CD4-positive, CD25-positive, alpha-beta regulatory T cell (primary cell): ENCODE measurements at places on chromosomes 12 and 14.

GRCh38 chr14:103890821-103891666 lies 37.2 kb upstream of the TDRD9 start:
- DNase-seq, result no peak

GRCh38 chr12:129049917-129050316 lies 196.6 kb downstream of the GLT1D1 start:
- DNase-seq, result no peak

DNA sequence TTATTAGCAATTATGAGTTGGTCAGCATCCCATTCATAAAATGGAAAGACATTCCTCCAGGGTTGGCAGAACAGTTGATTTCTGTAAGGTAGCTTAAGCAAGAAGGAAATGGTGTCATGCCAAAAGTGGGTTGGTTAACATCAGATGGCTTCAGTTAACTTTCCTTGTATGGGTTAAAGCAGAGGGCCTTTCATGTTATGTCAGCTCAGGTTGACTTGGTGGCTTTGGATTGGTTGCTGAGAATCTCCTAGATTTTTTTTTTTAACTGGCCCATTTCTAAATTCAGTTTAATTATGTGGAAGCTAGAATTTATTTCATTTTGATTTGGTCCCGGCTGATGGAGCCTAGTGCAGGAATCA lies 87.8 kb downstream of the BBS10 start:
- no peak for DNase-seq

DNA sequence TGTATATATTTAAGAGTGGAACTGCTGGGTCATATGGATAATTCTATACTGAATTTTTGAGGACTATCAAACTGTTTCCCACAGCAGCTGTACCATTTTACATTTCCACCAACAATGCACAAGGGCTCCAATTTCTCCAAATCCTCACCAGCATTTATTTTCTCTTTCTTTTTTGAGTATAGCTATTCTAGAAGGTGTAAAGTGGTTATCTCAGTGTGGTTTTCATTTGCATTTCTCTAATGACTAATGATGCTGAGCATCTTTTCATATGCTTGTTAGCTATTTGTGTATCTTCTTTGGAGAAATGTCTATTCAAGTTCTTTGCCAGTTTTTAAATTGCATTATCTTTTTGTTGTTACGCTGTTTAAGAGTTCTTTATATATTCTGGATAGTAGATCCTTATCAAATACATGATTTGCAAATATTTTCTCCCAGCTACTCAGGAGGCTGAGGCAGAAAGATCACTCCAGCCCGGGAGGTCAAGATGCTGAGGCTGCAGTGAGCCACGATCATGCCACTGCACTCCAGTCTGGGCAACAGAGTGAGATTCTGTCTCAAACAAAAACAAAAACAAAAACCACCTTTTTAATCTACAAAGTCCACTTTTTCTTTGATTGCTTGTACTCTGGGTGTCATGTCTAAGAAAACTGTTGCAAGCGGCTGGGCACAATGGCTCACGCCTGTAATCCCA lies 32.8 kb downstream of the GTF2A1 start:
- DNase-seq, result no peak

- DNase-seq, result no peak
Observed at GRCh38 chr12:87866578-87867292, 162.5 kb downstream of the C12orf50 start.

GRCh38 chr12:128114485-128114884 lies 152.5 kb upstream of the TMEM132C start:
- DNase-seq, result no peak

DNA sequence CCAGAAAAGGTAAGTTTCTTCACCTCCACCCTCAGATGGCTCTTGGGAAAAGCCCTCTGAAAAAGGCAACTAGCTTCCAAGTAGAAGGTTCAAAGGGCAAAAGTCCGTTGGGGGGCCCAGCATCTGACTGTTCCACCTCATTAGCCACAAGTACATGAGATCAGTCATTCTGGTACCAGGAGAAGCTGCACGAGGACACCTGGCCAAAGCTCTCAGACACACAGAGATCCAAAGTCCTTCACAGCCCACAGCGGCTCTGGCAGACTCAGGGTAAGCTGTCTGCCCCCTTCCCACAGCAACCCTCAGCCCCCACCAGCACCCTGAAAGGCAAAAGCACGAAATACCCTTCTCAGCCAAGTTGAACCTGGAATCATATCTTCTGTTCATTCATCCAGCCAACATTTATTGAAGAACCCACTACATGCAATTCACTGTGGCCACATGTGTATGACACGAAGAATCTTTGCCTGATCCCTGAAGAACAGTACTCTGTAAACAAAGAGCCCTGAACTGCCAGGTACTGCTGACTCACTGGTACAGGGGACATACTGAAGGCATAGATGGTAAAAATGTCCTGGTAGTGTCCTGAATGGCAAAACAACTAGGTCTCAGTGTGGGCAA lies 19.0 kb downstream of the SLC7A7 start:
- DNase-seq, result no peak

DNA sequence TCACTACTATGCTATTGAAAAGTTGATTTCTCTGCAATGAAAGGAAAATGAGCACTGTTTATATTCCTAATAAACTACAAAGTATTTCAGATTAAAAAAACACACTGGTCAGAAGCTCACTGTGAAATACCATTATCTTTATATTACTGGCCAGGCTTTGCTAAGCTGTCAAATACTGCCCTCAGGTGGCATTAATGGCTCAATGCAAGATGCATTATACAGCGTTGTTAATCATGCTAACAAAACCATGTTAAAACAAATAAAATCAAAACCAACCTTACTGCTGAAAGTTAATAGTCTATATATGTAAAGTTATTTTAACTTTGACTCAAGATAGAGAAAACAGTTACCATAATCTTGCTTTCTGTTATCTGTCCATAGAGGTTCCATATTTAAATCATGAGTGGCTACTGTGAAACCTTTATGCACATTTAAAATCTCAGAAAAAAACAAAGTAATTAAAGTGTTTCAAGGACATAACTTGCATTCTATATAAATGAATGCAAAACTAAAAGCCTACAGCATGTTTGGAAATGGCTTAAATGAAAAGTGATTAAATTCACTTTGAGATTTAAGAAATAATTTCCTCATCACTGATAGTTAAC lies 121.7 kb downstream of the RALGAPA1 start:
- peak; percentile 58 for DNase-seq

- no peak for DNase-seq
Observed at GRCh38 chr12:16062611-16063010, 151.5 kb downstream of the DERA start.

DNA sequence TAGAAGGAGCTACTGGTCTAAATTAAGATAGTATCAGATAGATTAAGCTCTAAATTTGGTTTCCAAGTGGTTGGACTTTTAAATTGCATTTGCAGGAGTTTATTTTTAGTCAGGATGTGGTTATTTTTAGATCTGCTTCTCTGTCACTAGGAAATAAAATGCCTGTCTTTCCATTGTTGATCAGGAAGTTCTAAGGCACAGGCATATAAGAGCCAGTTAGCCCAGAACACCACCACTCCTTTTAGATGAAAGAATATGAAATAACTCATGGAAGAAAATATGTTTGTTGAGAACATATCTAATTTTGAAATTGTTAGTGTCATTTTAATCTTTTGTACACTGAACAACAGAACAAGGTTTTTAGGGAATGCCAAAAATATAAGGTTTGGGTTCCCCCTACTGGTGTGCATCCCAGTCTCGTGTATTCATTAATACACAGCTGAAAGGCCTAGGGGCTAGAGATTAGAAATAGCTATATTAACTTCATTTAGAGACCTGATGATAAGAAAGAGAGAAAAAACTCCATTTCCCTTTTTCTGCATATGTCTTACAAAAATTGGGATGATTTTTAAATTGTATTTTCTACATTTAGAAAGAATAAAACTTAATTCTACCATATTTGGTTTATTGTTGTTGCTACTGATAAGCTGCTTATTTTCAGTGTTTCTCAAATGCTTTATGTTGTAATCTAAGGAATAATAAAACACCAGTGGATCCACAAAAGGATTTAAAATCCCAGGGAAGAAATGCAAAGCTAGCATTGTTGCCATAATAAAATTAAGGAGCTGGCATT lies 67.2 kb downstream of the RIC8B start:
- DNase-seq, result peak; percentile 45

DNA sequence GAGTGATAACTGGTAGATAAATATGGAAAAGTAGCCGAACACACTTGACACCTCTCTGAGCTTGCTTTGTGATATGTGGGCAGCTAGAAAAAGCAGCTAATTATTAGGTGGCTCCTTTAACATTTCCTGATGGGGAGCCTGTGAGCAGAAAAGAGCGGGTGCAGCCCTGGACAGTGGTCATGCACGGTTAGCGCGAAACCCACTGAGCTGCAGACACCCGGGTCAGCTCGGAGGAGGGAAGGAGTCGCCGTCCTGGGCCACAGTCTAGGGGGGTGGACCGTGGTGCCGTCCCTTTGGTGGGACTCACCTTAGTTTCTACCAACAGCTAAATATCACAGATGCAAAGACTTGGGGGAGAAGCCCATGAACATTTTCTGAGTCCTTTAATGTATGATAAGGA lies 6.6 kb downstream of the COA8 start:
- DNase-seq, result no peak

DNA sequence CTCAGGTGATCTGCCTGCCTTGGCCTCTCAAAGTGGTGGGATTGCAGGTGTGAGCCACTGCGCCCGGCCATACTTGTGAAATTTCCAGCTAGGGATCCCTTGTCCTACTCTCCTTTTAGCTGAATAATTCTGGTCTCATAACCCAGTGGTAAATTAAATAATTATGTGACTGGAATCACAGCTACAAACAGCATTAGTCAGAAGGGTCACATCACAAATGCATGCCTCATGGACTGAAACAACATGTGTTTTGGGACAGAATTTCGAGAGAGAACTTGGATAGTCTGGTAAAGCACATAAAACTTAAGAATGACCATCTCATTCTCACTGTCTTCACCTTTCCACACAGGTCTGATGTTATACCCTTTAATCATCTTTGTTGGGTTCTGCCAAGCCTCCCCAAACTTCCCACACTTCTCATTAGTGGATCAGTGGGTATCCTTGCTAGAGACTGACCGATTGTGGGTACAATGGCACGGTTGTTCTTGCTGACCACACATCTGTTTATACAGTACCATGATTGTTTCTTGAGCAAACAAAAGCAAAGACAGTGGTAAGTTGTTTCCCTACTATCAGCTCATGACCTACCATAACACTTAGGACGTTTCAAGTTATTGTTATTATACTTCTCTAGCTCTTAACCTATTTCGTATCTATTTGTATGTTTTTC lies 5.1 kb downstream of the GPRC5D start:
- no peak for DNase-seq

DNA sequence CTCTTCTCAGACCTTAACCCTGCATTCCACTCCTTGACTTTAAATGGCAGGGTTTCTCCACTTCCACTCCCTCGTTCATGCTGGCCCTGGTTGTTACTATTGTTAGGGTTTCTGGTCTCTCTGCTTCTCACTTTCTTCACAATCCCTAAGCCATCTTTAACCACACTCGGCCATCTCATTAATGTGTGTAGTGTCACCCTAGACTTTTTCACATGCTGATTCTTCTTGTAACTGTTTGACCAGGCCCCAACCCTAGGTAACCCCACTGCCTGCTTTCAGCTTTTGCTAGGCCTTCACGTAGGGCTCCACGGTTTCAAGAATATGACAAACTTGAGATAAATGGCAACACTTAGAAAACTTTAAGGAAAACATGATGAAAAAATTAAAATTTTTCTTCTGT lies 195.1 kb downstream of the IPO8 start:
- DNase-seq, result no peak

DNA sequence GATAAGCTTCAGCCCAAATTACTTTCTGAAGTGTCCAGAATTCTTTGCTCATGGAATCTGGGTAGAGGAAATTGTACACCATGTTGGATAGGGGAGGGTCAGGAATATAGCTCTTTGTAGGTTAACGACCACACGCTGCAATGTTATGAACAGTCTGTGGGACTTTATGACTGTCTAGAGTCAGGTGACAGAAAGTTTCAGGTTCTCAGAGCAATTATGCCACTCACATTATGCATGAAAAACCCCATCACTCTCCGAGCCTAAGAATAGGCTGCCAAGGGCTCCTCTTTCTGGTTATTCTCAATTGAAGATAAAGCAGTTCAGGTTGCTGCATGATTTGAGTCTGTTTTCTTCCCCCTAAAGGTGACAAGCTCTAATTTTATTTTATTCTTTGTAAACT lies 430.9 kb downstream of the ATP23 start:
- DNase-seq, result no peak

- DNase-seq, result no peak
Observed at GRCh38 chr14:102221026-102221425, 81.3 kb downstream of the WDR20 start.

- DNase-seq, result no peak
Observed at GRCh38 chr14:83356080-83356479, 1822.4 kb upstream of the SEL1L start.

GRCh38 chr12:117330441-117331113 lies 30.8 kb downstream of the NOS1 start:
- no peak for DNase-seq
